ENCODE measurements at places on chromosomes 4 and X.

- DNase-seq = no peak
These were observed 81.2 kb upstream of the GPM6B start for GRCh38 chrX:13898083-13898482.

DNA sequence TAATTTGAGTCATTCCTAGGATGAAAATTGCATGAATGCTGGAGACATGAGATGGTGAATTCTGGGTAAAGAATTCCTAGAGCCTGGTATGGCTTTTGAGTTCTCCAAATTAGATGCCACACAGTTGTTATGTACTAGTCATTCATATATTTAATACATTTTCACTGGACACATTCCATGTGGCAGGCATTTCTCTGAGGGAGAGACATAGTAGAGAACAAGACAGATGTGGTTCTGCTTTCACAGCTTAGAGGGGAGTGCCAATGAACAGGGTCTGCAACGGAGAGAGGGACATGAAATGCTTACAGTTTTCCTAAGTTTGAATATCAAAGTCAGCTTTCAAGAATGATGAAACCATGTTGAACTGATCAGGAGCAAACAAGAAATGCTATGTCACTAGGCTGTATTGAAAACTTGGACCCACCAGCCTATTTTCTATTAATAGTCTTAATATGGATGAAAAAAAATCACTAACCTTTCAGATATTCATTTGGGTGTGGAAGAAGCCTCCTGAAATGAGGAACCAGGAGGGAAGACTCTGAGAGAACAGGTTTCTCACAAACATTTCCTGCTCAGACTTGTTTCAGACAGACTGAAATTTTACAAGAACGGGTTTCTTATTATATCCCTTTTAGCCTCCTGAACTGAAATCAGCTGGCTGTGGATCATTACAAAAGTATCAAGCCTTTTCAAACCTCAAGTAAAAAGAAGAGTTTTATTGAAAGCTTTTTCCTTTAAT lies 276.0 kb upstream of the TET2 start:
- DNase-seq = no peak

DNA sequence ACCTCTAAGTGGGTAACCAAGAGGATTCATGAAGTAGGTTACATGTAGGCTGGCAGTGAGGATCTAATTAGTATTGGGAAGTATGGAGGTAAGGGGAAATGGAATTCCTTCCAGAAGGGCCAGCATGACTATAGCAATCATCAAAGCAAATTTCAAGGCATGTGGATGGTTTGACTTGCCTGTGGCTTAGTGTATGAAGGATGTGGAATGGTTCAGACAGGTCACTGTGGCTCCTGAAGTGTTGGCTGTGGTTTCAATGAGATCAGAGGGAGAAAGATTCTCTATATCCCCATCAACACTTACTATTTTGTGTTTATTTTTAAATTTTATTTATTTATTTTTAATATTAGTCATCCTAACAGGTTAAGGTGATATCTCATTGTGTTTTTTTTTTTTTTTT lies 121.6 kb upstream of the TBC1D9 start:
- no peak for DNase-seq

DNA sequence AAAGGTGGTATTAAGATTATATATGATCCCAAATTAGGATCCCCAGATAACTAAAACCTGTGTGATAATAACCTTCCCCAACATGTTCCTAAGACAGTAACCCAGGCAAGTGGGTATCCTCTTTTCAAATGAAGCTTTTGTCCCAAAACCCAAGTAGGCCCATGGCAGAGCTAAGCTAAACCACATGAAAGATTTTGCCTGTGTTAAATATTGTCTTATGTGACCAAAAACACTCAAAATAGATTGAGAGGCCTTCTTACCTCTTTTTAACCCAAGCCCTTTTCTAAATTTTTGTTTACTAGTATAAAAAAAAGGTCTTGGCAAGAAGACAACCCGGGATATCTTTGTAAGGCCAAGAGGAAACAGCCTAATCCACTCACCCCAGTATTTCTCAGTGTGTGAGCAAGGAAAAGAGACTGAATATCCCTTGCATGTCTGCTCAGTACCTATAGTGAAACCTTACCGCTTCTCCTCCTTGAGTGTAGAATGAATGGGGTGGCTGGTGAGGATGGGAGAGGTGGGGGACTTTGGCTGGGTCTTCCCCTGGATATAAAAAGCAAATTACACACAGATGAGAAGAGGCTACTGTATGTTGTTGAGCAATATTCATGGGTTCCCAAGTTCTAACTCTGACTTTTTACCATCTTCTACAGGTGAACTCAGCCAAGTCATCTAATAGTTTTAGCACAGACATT lies 188.8 kb upstream of the BMP3 start:
- DNase-seq = no peak

DNA sequence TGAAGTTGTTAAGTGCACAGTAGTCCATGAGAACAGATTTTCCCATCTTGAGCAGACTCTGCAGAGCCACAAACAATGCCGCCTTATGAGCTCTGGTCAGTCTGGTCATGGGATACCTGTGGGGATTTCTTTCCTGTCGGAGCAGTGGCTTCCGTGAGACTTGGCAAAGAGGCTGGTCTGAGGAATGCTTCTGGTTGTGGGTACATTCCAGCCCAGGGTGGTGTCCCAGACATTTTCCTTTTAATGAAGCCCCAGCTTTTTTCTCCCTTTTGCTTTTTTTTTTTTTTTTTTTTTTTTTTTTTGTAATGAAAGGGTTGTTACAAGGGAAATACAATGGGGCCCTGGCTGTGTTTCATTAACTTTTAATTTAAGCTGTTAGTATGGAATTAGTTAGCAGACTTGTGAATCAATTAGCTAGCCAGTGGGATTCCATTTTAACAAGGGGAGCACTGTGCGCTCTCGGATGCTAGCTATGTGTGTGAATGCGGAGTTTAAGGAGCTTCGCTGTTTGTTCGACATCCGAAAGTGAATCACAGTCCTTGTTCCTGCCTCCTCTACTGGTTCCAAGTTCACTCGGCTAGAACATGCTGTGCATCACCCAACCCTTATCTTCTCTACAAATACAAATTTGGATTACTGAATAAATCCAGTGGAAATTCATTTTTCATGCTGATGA lies 225.1 kb downstream of the CBR4 start:
- DNase-seq = no peak

- peak; percentile 76 for DNase-seq
These were observed at the start of the genes ARFIP1 and TIGD4 for GRCh38 chr4:152779513-152780266. TSS of gene ARFIP1 (plus strand) at chr4:152779954. CDS start at chr4:152829634, 49,680 bp downstream. TSS of gene TIGD4 (minus strand) at chr4:152779730. CDS start at chr4:152771004, 8,726 bp downstream.

DNA sequence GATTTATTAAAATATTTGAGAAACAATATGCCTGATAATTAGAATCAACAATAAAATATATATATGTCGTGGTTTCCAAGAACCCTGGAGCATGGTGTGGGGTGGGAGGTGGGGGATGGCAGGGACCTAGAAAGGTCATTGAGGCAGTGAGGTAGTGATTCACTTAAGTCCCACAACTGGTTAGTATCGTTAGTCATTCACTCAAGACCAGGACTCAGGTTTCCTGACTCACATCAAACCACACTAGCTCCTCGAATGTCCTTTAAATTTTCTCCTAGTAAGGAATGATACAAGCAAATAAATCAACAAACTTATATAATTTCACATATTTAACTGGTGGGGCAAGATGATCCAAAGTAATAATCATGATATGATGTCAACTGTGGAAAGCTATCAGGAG lies 158.8 kb upstream of the AADAT start:
- DNase-seq = no peak

- no peak for DNase-seq
These were observed 341.9 kb downstream of the GPM6A start for GRCh38 chr4:175470131-175470530.

GRCh38 chr4:3375688-3376087 lies 66.1 kb upstream of the HGFAC start:
- no peak for DNase-seq

- no peak for DNase-seq
These were observed 45.1 kb upstream of the HPF1 start for GRCh38 chr4:169802873-169803272.

GRCh38 chr4:86058621-86059020 lies 301.2 kb downstream of the MAPK10 start:
- no peak for DNase-seq

- no peak for DNase-seq
These were observed 9.0 kb downstream of the MPC1L start for GRCh38 chrX:40632199-40632598.

DNA sequence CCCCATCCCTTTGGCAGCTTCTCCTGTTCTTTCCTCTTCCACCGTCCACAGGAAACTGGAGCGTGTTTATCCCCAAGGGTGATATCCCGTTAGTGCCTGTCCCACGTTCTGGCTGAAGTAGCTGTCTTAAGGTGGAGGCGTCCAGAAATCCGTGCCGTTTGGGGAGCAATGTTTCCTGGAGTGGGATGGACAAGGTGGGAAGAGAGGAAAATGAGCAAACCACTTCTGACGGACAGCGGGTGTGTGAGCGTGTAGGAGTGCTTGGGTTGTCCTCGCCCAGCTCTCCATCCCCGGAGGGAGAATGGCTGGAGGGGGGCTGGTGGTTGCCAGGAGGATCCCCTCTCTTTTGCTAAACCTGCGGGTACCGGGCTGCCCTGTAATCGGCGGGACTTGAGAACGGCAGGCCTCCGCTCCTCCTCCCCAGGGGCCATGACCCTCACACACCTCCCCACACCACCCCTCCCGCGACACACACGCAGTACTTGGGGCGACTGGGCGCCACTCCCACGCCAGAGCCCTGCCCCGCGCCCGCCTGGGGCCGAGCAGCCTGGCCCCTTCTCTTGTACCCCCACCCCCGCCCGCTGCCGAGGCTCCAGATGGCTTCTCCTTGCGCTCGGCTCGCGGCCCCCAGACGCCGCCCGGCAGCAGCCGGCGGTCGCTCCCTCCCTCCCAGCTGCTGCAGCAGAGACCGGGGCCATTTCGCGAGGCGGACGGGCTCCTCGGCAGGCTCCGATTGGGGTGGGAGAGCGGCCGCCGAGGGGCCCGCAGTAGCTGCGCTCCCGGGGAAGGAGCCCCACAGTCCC lies 13.9 kb upstream of the PRDM8 start:
- peak; percentile 8 for DNase-seq

GRCh38 chr4:107987916-107988762 lies 1.6 kb upstream of the HADH start:
- no peak for DNase-seq

DNA sequence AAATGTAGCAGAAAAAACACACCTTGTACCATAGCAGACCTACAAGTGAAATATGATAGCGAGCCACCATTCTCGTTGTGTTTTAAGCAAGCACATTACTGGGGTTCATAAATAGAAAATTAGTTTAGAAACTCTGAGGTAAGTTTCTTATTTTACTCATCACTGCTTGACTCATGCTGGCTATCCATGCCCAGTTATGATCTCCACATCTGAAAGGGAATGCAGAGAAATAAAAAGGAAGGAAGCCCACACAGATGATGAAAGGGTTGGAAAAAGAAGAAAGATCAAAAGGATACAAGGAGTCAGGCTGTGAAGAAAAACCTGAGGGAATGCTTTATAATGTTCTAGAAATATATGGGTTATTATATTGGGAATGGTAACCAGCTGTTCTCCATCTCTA lies 54.5 kb downstream of the CAMK2D start:
- no peak for DNase-seq

- no peak for DNase-seq
These were observed 289.7 kb downstream of the HS3ST1 start for GRCh38 chr4:11138964-11139363.

GRCh38 chr4:171794528-171794927 lies 18.7 kb upstream of the GALNTL6 start:
- no peak for DNase-seq

DNA sequence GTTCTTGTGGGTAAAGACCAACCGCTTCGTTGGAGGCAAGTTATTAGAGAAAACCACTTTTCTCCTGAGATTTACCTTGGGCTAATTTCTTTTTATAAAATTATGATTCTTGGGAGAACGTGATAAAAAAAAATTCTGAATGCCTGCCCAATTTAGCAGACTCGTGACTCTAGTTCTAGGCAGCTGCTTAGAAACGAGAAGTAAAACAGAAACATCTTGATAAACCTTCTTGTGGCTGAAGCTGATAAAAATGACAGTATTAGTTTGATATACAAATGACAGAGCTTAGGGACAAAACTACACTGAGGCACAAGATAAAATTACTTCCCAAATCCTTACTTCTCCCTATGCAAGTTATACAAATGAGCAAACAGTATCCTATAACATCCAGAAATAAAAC lies 458.9 kb upstream of the TEX13C start:
- no peak for DNase-seq

DNA sequence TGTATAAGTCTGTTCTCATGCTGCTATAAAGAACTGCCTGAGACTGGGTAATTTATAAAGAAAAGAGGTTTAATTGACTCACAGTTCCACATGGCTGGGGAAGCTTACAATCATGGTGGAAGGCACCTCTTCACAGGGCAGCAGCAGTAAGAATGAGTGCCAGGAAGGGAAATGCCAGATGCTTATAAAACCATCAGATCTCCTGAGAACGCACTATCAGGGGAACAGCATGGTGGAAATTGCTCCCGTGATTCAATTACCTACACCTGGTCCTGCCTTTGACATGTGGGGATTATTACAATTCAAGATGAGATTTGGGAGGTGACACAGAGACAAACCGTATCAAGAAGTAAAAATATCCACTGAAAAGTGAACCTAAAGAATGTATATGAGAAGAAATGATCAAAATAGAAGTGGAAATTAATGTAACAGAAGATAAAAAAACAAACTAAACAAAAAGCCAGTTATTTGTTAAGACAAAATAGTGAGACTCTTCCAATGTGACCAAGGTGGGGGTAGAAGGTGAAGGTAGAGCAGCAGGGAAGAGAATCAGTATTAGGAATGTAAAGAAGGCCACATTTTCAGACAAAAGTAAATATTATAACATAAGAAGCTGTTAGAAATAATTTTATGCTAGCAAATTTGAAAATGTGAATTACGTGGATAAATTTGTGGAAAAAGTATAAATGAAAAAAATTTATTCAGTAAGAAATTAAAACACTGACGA lies 372.9 kb downstream of the NKX6-1 start:
- DNase-seq = no peak

DNA sequence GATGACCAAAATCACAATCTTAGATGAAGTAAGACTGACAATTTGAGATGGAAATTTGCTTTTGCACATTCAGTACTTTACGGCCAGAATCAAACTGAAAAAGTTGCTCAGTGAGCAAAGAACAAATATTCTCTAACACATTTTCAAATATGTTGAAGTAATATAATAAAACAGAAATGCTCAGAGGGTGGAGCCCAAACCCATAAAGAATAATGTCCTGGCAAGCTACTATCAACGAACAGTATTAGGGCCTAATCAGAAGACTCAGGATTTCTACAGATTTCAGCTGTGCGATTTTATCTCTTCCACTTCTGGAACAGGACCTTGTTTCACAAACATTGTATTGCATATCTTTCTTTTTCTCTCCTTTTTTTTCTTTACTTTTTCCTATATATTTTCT lies 505.0 kb downstream of the TECRL start:
- no peak for DNase-seq

DNA sequence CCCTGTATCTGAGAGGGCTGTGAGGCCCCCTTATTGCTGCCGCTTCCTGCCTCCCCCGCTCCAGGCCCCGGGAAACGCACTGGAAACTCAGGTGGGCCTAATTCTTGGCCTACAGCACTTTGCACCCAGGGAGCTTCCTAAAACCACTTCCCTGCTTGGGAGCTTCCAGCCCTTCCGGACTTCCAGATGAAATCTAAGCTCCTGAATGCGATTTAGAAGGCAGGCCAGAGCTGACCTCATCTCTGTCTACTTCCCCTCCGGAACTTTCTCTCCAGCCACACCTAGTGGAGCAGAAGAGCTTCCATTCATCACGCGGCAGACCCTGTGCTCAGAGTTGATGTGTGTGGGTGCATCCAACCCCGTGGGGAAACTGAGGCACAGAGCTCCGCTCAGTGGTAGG lies 84.2 kb downstream of the SORCS2 start:
- no peak for DNase-seq

GRCh38 chrX:83469551-83469950 lies 38.5 kb upstream of the POU3F4 start:
- no peak for DNase-seq

- no peak for DNase-seq
These were observed 79.7 kb downstream of the CPE start for GRCh38 chr4:165458471-165458870.

Measured in activated naive CD4-positive, alpha-beta T cell (primary cell).